NAMALWA (cell line): ENCODE measurements at places on chromosomes 12 and 14.

- DNase-seq, result peak; percentile 44
These were observed 33.3 kb downstream of the ITPR2 start for GRCh38 chr12:26799741-26800140.

- peak; percentile 49 for DNase-seq
These were observed 14.7 kb downstream of the GPR68 start for GRCh38 chr14:91229743-91230200.

DNA sequence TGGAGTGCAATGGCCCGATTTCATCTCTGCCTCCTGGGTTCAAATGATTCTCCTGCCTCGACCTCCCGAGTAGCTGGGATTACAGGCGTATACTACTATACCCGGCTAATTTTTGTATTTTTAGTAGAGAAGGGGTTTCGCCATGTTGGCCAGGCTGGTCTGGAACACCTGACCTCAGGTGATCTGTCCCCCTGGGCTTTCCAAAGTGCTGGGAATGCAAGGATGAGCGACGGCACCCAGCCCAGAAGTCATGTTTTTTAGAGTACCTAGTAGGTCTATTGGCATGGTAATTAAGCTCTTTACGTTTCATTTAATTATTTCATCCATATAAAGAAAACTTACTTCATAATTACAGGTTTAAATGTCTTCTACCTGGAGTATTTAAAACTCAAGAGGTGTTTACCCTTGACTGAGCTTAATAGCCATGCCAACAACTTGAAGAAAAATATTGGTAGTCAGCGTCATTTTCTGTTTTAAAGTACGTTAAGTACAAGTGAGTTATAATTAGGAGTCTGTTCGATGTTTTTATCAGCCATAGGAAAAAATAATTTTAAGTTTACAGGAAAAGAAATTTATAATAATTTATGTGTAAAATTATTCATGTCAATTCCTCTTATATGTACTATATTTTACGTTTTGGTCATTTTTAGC lies 4.0 kb downstream of the TMPO start:
- DNase-seq, result no peak

DNA sequence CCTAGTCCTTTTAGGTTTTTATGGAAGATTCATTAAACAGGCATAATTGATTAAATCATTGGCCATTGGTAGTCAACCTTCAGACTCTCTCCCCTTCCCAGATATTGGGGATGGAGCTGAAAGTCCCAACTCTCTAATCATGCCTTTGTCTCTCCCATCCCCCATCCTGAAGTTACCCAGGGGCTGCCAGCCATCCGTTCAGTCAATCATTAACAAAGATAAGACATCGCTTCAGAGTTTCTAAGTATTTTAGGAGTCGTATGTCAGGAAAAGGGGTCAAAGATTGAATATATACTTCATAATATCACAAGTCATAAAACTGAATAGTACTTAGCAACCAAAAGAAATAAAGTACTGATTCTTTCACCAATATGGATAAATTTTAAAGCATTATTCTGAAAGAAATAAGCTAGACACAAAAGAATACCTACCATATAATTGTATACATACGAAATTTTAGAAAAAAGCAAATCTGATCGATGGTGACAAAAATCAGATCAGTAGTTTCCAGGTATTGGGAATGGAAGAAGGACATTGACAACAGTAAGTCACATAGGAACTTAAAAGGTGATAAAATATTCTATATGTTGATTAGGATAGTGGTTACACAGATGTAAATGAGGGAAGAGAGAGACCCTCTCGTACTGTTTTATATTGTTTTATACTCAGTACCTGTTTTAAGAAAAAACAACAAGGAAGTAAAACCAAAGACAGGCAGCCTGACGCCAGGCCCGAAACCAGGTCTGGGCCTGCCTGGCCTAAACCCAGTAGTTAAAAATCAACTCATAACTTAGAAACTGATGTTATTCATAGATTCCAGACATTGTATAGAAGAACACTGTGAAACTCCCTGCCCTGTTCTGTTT lies 414.4 kb downstream of the DAD1 start:
- DNase-seq, result no peak

GRCh38 chr14:50946234-50946935 lies 2.1 kb upstream of the PYGL start:
- no peak for DNase-seq

DNA sequence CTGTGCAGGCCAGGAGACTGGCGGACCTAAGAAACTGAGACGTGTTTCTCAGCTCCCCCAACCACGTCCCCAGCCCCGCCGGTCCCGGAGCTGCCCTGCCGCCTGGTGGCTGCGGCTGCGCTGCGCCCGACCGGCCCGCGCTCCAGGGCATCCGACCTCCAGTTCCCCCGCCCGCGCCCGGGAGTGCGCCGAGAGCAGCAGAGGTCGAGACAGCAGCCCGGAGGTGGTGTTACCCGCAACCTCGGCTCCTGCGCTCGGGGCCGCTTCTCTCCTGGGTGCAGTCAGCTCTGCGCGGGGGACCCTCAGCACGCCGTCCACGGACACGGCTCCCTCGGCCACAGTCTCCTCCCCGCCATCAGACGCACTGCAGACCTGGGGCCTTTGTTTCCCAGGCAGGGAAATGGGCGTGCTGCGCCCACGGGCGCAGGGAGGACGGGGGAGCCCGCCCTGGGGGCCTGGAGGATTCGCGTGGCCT lies 21.6 kb upstream of the GPR132 start:
- peak; percentile 91 for DNase-seq

DNA sequence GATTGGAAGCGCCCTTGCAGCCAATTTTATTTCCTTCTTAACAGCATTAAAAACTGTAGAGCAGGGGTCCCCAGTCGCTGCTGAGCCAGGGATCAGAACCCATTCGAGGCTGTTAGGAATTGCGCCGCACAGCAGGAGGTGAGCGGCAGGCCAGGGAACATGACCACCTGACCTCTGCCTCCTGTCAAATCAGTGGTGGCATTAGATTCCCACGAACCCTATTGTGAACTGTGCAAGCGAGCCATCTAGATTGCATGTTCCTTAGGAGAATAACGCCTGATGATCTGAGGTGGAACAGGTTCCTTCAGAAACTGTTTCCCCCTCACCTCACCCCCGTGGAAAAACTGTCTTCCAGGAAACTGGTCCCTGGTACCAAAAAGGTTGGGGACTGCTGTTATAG lies 107.4 kb downstream of the DNAI7 start:
- DNase-seq, result no peak

GRCh38 chr14:61387076-61387475 lies 65.7 kb downstream of the PRKCH start:
- no peak for DNase-seq

DNA sequence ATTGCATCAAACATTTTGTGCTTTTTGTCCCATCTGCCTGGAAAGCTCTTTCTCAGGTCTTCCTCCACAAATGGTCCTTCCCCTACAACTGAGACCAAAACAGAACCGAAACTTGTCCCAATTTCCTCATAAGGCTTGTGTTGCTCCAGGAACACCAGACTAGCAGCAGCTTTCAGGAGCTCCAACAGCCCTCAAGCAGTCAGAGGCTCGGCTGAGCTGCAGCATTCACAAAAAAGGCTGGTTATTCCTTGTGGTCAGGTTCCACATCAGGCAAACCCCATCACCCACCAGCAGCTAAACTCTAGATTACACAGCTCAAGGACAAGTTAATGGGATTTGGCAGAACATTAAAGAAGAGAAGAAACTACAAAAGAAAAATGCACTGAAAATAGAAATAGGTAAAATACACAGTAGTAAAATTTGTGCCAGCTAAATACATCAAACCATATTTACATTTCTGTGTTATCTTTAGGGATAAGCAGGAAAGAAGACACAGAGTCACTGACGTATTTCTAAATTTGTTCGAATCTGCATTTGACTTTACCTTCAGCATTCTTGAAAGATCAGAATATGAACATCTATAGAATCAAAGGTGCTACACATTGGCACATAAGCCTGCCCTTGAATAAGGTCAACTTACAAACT lies 141.2 kb downstream of the STXBP6 start:
- no peak for DNase-seq

GRCh38 chr12:95195122-95195521 lies 22.1 kb downstream of the FGD6 start:
- no peak for DNase-seq

- DNase-seq, result no peak
These were observed 46.3 kb upstream of the TMPO start for GRCh38 chr12:98469109-98469508.

DNA sequence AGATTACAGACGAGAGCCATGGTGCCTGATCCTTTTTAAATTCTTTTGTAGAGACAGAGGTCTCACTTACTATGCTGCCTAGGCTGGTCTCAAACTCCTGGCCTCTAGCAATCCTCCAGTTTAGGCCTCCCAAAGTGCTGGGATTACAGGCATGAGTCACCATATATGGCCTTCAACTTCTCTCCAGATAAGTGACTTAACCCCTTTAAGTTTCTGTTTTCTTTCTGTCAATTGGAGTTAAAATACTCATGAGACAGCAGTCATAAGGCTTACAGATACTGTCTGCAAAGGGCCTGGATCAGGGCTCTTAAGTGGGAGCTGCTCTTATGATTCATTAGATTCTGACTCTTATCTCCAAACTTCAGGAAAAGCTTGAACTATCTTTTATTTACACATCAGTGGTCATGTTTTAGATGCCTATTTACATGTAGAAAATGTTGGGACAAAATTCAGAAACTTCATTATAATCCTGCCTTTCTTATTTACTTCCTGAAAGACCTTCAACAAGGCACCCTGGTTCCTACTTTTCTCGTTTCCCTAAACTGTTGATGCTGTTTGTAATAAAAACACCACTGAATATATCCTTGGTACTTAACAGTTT lies 271.5 kb upstream of the TBX3 start:
- DNase-seq, result no peak

DNA sequence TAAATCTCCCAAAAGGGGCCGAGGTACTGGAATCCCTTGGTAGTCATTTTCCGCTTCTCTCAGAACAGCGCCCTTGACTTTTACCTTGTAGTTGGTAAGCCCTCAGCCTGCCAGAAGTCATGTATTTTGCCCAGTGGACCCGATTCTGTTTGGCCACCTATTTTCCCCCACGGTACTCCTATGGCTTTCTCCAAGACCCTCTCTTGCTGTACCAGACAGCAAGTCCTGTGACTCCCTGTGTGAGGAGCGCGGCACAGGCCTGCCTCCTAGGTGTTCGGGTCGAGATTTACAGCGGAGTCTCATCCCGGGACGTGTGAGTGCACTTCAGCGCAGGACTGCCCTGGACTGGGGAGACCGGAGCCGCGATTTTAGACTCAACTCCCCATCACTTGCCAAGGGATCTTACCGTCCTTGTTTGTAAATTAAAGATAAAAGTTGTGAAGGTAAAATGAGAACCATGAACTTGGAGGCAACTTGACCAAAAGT lies 1.1 kb upstream of the MBD6 start:
- DNase-seq, result no peak

- peak; percentile 49 for DNase-seq
These were observed 145.4 kb upstream of the ABCD2 start for GRCh38 chr12:39764944-39765560.

DNA sequence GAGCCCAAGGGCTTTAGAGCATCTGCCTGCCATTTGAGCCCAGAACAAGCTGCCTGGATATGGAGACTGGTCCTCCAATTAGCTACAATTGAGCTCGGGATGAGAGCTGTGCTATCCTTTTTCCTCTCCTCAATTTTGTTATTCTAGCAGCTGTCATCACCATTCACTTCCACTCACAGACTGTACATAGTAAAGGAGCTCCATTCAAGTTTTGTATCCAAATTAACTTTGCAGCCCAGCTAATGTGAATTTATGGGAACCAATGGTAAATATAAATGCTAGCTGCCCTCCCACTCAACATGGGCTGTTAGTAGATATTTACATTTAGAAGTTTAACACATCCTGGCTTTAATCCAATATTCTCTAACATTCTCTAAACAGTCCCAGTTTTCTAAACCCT lies 44.6 kb downstream of the BMP4 start:
- no peak for DNase-seq

GRCh38 chr12:11719678-11720099 lies 70.2 kb downstream of the ETV6 start:
- no peak for DNase-seq

GRCh38 chr12:80441921-80442320 lies 2.1 kb upstream of the PTPRQ start:
- DNase-seq, result no peak
